Muscle of leg (tissue), 16 donors: ENCODE measurements at places on chromosomes 7 and 10. TPM values are rescaled to one million over a fixed set of nuclear protein-coding genes. Genes with fewer than 3 reads are reported as not detected.

GRCh38 chr10:50574305-50574704 lies 49.5 kb downstream of the SGMS1 start:
- no peak for DNase-seq

GRCh38 chr7:43785420-43785819 lies 26.9 kb downstream of the BLVRA start:
- peak; percentile 70 for DNase-seq

DNA sequence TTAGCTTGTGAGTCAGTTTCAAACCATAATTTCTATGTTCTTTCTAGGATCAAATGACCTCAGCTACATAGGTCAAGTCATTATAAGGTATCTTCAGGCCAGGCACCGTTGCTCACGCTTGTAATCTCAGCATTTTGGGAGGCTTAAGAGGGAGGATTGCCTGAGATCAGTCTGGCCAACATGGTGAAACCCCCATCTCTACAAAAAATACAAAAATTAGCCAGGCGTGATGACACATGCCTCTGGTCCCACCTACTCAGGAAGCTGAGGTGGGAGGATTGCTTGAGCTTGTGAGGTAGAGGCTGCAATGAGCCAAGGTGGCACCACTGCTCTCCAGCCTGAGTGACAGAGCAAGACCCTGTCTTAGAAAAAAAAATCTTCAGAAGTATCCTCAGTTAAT lies 362.3 kb downstream of the GATA3 start:
- no peak for DNase-seq

The TMEM176A gene
- polyA plus RNA-seq, result 14.3 TPM

The ZDHHC6 gene
- 32.1 TPM for polyA plus RNA-seq

DNA sequence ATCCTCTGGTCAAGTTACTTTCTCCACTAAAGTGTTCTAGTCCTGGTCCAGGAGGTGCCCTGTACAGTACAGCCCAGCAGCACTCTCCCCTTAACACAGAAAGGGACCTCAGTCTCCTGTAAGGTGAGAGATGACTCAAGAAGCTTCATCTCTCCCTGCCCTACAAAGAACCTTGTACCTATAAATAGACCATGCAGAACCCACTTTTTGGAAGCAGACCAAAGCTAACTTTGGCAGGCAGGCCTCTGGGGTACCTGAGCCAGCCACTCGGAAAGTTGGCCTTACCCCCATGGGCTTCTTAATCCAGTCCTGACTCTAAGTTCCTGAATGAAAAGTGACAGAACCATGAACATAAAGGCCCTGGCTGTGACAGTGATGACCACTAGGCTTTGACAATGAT lies 454.8 kb downstream of the KCNMA1 start:
- DNase-seq, result no peak

- DNase-seq, result peak; percentile 93
These were observed 284.2 kb upstream of the ZMIZ1 start for GRCh38 chr10:78784546-78784945.

GRCh38 chr7:55489552-55489951 lies 82.8 kb downstream of the VOPP1 start:
- DNase-seq, result no peak

The HECW1 gene
- 0.20 TPM for polyA plus RNA-seq

DNA sequence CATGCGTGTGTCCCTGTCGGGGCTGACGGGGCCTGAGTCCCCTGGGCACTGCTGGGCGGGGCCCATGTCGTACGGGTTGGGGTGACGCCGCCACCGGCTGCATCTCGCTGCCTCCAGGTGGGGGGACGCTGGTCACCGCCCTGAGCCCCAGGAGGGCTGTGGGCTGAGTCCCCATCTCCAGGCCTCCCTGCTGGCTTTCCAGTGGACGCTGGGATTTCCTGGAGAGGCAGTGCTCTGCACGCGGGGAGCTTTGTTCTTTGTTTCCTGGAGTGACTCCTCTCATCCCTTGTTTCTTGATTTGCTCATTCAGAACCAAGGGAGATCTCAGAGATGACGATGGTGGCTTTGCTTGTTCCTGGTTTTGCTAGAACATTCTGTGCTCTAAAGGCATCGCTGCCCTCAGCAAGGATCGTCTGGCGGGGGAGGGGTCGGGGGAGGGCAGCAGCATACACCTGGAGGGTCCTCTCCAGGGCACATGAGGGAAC lies 21.0 kb downstream of the PWWP2B start:
- DNase-seq, result no peak

- no peak for DNase-seq
These were observed 36.3 kb downstream of the SMNDC1 start for GRCh38 chr10:110268442-110268841.

DNA sequence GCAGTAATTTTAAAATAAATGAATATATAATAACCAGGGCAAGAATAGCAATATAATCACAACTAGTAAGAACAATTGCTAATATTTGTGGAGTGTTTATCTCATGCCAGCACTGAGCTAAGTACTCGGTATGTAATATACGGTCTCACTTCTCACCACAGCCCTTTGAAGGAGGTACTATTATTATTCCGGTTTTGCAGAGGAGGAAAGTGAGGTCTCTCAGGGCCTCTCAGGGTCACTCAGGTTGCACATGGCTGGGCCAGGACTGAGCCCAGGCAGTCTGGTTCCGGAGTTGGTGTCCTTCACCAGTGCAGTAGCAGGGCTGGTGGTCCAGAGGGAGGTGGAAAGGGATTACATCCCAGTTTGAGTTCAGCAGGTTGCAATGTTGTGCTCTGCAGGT lies 80.9 kb downstream of the CHN2 start:
- DNase-seq, result no peak

The PLXDC2 gene
- 25.1 TPM for polyA plus RNA-seq

DNA sequence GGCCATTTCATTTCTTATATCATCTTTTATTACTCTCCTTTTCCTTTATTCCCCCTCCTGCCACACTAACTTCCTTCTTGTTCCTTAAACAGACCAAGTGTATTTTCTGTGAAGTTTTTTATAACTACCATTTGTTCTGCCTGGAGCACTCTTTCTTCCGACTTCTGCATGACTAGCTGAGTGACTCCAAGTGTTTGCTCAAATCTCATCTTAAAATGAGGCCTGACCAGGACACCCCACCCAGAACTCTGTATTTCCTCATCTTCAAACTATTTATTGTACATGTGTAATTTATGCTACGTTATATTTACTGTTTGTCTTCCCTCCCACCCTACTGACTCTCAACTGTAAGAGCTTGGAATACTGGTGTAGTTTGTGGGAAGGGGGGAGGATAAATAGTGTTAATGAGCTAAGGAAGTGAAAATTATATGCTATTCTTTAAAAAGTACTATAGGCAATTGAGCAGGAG lies 3.2 kb downstream of the MINDY3 start:
- DNase-seq, result no peak

The MYO3A gene
- 1.0 TPM for polyA plus RNA-seq

The PNLIPRP1 gene
- polyA plus RNA-seq, result not detected

- no peak for DNase-seq
These were observed 500.9 kb upstream of the ZMIZ1 start for GRCh38 chr10:78567680-78568455.

DNA sequence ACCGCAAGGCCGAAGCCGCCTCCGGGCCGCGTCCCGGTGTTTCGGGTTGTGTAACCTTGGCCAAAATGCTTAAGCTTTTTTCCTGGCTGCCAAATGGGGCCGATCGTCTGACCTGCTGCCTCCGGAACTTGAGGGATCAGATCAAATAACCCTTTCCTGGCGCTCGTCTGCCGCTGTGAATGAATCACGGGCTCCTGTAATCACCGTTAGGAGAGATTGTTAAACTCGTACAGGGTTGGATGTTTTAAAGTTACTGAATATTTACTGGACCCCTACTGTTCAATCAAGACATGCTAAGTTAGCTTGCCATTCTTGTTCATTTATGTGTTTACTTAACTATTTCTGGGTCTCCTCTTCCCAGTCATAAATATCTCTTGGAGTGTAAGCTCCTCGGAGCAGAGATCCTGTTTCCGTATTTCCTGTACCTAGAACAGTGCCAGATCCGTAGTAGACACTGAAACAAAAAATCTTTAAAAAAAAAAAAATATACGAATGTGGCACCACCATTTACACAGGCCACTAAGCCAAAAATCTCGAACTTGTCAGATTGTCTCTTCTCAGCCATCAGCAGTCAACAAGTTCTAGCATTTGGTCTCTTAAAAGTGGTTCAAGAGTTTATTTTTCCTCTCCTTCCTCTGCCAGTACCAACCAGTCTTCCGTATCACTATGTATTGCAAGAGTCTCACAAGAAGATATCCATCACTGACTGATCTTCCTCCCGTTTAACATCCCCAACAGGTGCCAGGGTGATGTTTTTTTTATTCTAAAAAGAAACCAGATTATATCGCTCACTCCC lies 650 bp upstream of the TM9SF3 start:
- DNase-seq, result peak; percentile 93

The SEMA3D gene
- polyA plus RNA-seq, result 15.4 TPM

GRCh38 chr7:42991913-42992591 lies 59.9 kb downstream of the MRPL32 start:
- no peak for DNase-seq

The GDF2 gene
- polyA plus RNA-seq, result not detected

DNA sequence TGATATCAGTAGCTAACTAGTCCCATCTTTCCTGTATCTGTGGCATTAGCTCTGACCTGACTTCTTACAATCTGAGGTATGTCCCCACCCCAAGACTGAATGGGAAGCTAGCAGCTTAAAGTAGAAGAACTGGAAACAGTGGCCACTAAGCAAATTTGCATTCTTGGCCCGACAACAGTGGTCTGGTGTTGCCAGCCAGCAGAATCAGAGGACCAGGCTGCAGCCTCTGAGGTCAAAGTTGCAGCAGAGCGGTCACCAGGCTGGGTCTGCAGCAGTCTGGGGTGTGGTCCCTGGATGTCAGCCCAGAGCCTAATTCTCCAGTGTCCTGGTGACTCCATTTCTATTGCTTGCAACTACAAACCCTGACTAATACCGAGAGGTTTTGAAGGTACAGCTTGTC lies 26.3 kb downstream of the FAM107B start:
- no peak for DNase-seq

The CLEC5A gene
- 0.21 TPM for polyA plus RNA-seq

The SYNPO2L gene
- 199 TPM for polyA plus RNA-seq

The GNGT1 gene
- polyA plus RNA-seq, result not detected
